ENCODE measurements at places on chromosomes 2 and 18.
A peak's percentile ranks its signal among the peaks of the same experiment; 100 is the strongest.

DNA sequence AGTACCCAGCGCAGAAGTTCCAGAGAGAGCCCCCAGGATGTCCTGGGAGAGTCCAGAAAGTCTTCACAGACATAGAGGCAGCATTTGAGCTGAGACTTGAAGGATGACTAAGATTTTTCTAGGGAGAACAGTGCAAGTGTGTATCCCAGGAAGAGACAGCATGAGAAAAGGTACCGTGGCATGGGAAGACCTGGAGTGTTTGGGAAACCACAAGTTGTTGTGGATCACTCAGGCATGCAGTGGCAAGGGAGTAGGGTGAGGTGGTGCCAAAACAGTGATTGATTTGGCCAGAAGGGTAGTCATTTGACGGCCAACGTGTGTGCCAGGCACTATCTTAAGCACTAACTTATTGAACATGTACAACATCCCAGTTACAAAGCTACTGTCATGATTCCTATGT lies 24.5 kb upstream of the KCNK3 start:
- DNase-seq: no peak

- no peak for DNase-seq
These were observed 45.1 kb downstream of the LCLAT1 start for GRCh38 chr2:30492185-30492584.

DNA sequence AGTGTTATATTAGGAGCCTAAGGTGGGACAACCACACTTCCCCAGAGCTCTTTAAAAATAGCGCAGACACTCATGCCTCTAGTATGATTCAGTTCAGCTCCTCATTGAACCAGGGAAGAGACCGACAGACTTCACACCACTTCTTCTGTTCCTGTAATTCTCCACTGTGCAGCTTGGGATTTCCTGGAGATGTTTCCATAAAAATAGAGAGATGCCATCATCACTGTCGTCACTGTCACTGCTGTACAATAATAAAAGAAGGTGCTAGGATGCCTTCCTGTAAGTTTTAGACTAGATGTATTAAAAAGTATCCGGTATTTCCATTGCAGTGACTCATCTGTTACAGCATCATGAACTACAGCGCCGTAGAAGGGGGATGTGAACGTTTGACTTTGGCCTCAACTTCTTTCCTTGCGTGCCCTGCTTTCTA lies 110.9 kb downstream of the FAM210A start:
- DNase-seq: no peak

DNA sequence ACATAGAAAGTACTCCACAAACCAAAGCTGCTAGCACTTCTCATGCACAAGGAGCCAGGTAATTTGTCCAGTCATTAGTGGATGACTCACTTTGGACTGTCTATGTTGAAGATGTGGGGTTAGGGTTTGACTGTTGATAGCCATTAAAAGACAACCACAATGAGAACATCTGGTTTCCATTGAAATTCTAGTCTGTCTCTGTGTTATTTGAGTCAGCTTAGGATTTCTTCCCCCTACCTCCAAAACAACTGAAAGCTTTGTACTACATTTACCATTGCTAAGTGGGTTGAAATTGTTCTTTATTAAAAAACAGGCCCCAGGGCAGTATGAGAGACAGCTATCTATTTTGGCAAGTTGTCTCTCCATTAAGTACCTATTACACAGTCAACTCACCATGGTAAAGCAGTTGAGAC lies 50.2 kb upstream of the ANKRD44 start:
- no peak for DNase-seq

DNA sequence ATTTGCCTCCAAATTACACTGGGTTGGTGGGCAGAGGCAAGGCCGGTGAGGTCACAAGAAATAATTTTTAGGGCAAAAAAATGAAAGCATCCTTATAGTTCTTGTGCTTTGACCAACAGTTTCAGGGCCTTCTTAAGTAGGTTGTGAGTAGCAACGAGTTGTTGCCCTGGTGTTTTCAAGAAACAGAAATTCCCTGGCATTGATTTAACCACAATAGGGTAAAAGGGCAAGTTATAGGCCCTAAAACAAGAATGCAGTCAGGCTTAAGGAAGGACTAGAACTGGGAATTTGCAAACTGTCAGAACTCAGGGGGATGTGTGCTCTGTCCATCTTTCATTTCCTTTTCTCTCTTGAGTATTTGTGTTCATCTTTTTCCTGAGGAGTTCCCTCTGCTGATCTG lies 46.1 kb upstream of the STPG4 start:
- DNase-seq: no peak

DNA sequence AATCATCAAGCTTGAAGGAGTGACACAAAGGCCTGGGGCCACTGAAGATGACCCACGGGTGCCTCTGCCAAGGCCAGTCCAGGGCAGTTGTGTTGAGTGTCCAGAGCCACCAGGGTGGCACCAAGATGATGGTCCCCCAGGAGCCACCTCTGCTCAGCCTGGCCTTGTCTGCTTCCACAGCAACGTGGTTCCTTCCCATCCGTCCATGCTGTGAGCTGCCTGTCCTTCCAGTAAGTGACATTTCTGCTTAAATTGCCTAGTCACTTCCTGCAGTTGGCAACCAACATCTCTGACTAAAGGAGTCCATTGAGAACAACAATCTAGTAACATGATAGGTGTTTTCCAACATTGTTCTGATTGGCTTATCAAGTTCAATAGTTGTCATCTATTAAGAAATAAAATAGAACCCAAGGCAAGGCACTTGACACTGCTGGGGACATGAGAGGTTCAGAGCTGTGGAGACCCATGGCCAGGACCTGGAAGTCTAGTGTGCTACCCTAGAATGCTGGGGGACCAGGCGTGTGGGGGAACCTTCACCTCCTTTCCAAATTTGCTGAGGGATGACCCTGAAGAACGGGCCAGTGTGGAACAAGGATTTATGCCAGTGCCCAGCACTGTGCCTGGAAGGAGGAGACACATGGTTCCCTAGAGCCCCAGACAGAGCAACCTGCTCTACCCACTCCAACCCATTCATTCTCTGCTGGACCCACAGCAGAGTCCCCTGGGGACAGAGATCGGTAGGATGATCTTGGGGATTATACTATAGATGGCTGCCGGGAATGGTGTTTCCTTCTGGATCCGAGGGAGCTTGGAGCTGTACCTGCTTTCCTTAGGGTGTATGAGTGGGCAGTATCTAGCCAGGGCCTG lies 98.9 kb upstream of the EPC2 start:
- DNase-seq: no peak

GRCh38 chr18:28204154-28204553 lies 27.2 kb upstream of the CDH2 start:
- no peak for DNase-seq

DNA sequence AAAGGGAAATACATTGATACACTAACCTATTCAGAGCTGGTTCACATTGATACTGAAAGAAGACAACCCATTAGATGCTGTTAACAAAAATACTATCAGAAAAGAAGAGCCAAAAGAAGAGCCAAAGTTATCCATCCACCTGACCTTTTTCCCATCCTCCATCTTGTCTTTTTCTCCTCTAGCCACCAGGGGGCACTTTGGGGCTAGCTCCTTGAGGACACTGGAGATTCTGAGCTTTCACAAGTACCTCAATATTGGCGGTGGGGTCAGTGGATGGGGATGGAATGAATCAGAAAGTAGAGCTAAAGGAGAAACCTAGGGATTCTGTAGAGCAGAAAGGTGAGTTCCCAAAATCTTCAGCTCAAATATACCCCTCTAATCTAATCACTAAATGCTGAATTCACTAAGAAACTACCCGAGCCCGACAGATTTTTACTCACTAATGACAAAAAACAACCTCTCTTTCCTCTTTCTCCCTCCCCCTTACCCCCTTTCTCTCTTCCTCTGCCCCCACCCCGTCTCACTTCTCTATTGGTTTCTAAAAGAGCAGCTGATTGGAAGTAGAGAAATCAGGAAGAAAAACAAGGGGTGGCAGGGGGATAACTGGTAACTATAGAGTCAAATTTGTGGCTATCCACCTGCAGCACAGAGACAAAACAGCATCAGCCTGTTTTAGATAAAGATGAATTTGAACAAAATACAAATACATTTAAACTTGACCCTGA lies 203.3 kb downstream of the TCF4 start:
- DNase-seq: no peak

- DNase-seq: no peak
These were observed 18.9 kb downstream of the SMAD7 start for GRCh38 chr18:48931680-48932461.

GRCh38 chr2:42249887-42250286 lies 80.7 kb downstream of the EML4 start:
- DNase-seq: no peak

DNA sequence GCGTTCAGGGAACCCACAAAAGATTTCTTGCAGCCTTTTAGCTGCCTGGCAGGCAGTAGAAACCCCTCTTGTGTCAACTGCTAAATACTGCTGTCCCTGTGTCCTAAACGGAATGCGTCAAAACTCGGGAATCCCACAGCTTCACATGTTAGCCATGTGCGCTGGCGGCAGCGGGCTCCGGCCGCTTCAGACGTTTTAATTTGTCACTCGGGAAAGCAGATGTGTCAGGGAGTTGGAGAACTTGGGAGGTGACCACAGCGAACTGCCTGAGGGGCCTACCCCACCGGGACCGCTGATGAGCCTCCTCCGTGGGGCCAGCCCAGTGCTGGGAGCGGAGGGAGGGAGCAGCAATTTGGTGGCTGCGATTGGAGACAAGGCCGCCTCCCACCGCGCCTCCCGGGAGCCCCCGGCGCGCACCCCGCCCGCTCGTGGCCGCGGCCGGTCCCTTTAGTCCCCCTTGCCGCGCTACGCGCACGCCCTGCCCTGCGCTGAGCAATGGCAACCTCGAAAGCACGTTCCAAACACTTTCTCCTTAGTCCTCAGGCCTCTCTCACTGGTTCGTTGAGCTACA lies 146.1 kb upstream of the SATB2 start:
- DNase-seq: peak; percentile 31

GRCh38 chr2:205704127-205704741 lies 21.9 kb downstream of the NRP2 start:
- DNase-seq: no peak
